ENCODE measurements at places on chromosomes 7 and 10. TPM values are rescaled to one million over a fixed set of nuclear protein-coding genes. Genes with fewer than 3 reads are reported as not detected.

GRCh38 chr10:5959142-5959541 is 18.2 kb downstream of the IL15RA start:
- DNase-seq: no peak

DNA sequence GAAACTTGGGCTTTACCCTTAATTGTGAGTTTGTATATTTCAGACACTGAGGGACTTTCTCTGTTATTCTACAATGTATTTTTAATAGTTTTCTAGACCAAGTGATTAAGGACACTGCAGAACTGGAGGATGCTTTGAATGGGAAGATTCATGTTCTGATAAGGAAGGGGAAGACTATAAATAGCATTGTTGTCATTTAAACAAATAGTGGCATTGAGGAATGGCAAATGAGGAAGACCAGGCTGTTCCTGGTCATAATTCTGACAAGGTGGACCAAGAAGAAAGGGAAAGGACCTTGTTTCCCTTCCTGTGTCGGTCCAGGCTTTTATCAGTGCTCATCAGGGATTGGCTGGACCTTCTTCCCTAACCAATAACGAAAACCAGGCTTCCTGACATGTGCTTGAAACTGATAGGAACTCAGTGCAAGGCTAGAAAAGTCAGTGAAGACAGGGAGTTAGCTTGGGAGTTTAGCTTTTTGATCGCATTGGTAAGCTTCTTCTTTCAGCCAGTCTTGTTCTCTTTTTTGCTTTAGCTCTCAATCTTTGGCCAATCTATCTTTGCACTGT is 116.2 kb downstream of the ITGA8 start:
- no peak for DNase-seq

PRPS1L1 gene
- polyA plus RNA-seq: not detected

GRCh38 chr7:90688810-90689209 is 92.7 kb downstream of the CDK14 start:
- no peak for DNase-seq

GRCh38 chr7:82270870-82271269 is 172.7 kb downstream of the CACNA2D1 start:
- no peak for DNase-seq

GDF2 gene
- polyA plus RNA-seq: not detected

- no peak for DNase-seq
Measured at GRCh38 chr7:131827421-131827820, 271.0 kb upstream of the PODXL start.

HABP2 gene
- polyA plus RNA-seq: 0.52 TPM

GRCh38 chr10:27099448-27099847 is 846 bp downstream of the ANKRD26 start:
- no peak for DNase-seq

DNA sequence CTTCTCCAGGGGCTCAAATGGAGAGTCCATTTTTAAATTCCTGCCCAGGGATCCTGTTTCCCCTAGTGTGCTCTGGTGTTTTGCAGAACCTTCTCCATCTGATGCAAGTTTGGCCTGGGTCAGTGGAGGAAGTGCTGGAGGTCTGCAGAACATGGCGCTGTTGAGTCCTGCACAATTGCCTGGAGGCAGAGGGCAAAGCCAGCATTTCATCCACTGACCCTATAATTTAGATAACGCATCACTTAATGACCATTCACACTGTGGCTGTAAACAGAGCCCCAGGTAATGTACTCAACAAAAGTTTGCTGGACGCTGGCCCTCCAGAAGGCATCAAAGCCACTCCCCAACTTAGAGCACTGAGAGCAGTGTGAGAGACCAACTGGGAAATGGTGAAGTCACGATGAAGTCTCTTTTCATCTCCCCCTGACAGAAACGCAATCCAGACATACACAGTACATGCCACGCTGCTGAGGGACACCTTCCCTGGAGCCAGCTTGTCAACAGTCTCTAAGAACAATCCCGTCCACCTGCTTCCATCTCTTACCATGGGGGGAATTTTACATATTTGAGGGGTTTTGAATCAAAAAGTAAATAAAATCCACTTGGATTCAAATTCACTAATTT is 13.4 kb downstream of the C10orf71 start:
- no peak for DNase-seq

- DNase-seq: no peak
Measured at GRCh38 chr7:17369691-17370426, 71.4 kb downstream of the AHR start.

GRCh38 chr10:3389130-3389529 is 216.5 kb upstream of the PITRM1 start:
- DNase-seq: no peak

- DNase-seq: peak; percentile 70
Measured at GRCh38 chr10:7085913-7086589, 324.8 kb downstream of the SFMBT2 start.

GPR37 gene
- polyA plus RNA-seq: 1.7 TPM

C10orf67 gene
- 2.1 TPM for polyA plus RNA-seq

SPDYE16 gene
- polyA plus RNA-seq: 7.2 TPM

DNA sequence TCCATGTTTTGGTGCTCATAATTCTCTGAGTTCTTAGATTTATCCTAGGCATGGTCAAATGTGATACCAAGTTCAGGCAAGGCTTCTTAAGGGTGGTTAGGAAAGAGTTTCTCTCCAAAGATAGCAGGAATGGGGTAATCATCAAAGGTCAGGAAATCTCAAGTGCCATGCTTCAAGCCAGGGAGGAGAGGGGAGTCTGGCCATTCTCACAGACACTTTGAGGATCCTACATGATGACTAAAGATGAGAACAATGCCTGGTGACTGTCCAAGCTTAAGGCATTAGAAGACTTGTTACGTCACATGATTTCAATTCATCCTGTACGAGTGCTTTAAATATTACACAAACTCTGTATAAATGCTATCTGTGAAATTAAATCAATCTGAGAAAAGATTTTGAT is 59.4 kb downstream of the POM121L12 start:
- no peak for DNase-seq

AZGP1 gene
- polyA plus RNA-seq: 70.1 TPM

PRF1 gene
- 0.41 TPM for polyA plus RNA-seq

ARHGEF35 gene
- 19.5 TPM for polyA plus RNA-seq
